Cerebellar nuclear complex (tissue), 1 donor: ENCODE measurements at places on chromosomes 11 and 22.

GRCh38 chr11:59191890-59192289 lies 20.0 kb downstream of the DTX4 start:
- DNase-seq: no peak

DNA sequence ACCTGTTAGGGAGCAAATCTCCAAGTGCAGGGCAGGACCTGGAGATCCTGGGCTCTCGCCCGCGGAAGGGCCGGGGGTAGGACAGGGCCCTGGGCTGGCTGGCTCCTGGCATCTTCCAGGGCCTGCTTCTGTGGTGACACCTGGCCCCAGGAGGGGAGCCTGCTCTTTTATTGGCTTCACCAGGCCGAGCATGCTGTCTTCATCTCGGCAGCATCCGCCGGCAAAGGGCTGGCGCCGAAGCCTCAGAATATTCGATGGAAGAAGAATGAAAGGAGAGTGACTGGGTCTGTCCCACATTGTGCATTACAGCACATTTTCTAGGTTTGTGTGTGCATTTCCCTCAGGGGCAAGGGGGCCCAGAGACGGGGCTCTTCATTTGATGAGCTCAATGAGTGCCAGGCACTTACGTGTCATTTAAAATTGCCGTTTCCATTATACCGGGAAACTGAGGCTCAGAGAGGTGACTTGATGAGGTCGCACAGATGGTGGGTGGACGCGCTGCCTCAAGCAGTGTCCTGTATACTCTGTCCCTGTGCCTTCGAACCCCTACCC lies 70.0 kb downstream of the RBX1 start:
- no peak for DNase-seq

- no peak for DNase-seq
Observed at GRCh38 chr11:107282195-107282594, 175.4 kb downstream of the CWF19L2 start.

DNA sequence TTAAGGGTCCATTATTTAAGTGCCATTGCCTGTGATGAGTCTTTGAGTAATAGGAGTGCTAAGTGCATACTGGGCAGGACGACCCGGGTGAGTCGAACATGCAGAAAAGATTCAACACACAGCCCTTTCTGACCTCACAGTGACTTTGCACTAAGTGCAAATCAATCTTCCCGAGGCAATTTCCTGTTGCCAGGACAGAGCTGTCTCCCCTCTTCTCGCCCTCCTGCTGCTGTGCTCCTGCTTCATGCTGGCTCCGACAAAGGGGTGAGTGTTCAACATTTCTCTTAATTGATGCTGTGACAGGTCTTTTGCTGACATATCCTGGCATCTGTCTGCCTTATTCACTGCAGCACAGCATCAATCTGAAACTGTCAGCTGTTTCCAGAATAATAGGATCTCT lies 42.0 kb downstream of the MCHR1 start:
- no peak for DNase-seq

- DNase-seq: no peak
Observed at GRCh38 chr22:39188809-39189208, 36.3 kb upstream of the CBX7 start.

DNA sequence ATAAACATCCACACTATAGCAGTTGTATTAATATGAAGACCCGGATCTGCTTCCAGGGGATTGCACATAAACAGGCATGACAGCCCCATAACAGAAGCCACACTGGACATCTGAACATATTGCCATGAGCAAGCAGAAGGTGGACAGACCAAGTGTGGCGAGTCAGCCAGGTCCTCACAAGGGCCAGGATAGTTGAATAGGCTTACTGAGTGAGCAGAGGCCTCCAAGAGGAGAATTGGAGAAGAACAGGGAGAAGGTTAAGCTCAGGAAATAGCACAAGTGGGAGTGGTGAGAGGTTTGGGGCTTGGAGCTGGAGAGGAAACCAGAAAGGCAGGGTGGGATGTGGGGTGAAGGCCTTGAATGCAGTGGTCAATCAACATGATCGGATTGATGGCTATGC lies 10.8 kb downstream of the SLC35C1 start:
- no peak for DNase-seq

DNA sequence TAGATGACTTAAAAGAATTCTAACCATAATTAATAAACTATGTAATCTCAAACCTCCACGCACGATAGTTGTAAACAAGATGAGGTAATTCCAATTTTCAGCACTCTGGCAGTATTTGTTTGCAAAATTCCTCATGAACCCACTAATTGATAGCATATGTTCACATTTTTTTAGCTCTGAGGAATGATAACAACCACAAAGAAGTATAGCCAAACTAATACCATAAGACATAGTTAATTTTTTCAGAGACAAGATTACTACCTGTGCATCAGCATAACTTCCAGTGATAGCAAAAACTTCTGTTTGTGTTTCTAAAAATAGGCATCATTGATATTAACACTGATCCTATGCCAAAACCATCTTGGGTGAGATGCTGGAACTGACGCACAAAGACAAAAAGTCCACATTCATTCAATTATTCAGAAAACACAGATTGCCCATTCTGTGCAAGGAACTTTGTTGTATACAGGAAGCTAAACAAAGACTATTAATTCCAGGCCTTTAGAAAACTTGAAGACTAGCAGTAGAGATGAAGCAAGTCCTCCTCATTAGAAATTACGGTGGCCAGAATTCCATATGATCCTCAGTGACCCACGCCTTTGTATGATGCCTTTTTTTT lies 57.7 kb downstream of the PDGFD start:
- DNase-seq: no peak

GRCh38 chr22:27596133-27596870 lies 205.3 kb downstream of the MN1 start:
- DNase-seq: no peak

- no peak for DNase-seq
Observed at GRCh38 chr11:30893318-30893717, 307.2 kb upstream of the MPPED2 start.

DNA sequence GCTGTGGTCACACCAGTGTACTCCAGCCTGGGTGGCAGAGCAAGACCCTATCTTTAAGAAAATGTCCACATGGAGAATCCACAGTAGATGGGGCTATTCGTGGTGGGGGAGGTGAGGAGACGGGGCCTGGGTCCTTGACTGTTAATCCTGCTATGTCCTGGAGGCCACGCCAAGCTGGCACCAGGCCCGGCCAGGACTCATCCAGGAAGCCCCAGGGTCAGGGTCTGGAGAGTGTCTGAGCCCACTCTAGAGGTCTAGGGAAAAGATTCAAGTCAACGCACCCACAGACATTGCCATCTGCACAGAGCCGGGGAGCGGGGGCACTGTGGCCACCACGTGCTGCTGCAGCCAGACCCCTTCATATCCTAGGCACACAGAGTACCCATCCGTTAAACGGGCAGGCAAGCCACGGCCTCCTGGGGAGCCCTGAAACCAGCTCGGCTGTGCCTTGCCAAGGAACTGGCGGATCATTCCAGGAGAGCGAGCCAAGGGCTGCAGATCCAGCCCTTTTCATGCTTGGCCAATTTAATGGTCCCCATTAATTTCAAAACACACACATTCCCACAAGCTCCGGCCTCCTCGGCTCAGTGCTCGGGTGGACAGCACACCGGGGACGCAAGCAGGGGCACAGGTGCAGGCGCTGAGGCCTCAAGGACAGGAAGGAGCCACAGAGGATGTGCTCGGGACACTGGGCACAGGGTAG lies 24.7 kb downstream of the MACROD1 start:
- peak; percentile 88 for DNase-seq

GRCh38 chr11:38547462-38547861 lies 1949.4 kb upstream of the RAG2 start:
- no peak for DNase-seq

- DNase-seq: no peak
Observed at GRCh38 chr22:48103126-48103875, 1340.9 kb downstream of the TBC1D22A start.

DNA sequence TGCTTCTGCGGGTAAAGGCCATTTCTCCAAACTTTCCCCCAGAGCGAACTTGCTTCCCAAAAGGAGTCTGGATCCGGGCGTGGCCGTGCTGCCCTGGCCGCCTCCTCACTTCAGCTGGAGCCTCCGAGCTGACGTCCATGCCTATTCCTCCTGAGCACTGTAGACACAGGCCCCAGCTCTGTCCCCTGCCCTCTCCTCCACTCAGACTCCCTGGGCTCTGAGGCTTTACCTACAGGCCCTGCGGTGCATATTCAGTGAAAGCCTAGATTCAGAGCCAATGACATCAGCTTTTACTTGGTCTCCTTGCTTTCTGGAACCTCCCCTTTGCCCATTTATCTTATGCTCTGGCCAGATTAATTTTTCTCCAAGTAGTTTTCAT lies 9.7 kb downstream of the LRP5 start:
- DNase-seq: no peak

DNA sequence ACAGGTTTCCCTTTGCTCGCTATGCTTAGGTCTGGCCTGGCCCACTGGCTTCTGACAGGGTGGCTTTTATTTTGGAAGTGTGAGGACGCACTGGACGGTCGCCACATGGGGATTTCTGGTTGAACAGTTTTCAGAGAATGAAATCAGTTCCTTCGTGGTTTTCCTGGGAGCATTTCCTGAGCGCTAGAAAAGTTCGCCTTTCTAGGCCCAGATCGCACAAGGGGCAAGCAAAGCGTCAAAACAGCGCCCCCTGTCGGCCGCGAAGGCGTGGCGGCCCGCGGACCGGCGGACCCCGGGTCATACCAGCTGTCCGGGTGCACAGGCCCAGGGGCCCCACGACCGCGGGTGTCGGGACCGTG lies 12.7 kb upstream of the CYP2R1 start:
- no peak for DNase-seq

GRCh38 chr11:24324211-24324610 lies 172.6 kb upstream of the LUZP2 start:
- no peak for DNase-seq

DNA sequence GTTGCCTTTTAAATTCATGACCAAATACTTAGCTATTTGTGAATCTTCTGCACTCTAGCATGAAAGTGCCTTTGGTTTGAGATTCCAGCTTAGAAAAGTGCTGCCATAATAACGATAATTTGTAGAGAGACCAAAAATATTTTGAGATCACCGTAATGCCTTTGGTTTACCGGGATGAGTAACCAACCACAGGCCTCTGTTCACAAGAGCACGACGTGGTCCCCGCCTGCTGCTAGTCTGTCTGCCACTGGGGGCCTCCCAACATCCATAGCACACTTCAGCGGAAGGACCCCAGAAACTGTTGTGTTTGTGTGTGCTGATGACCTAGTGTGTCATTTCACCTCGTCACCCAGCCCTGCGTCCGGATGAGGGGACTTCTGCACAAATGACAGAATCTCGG lies 67.0 kb upstream of the RASSF10 start:
- no peak for DNase-seq

- DNase-seq: no peak
Observed at GRCh38 chr11:84480131-84480530, 1147.0 kb downstream of the DLG2 start.

DNA sequence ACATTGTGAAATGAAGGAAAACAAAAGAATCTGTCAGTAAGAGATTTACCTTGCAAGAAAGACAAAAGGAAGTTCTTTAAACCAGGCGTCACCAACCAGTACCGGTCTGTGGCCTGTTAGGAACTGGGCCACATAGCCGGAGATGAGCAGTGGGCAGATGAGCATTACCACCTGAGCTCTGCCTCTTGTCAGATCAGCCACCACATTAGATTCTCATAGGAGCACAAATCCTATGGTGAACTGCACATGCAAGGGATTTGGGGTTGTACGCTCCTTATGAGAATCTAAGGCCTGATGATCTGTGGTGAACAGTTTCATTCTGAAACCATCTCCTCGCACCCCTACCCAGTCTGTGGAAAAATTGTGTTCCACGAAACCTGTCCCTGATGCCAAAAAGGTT lies 108.2 kb downstream of the CYP2R1 start:
- no peak for DNase-seq

GRCh38 chr11:117302228-117302627 lies 11.1 kb downstream of the BACE1-AS start:
- no peak for DNase-seq

GRCh38 chr22:41564563-41564962 lies 3.8 kb downstream of the CSDC2 start:
- no peak for DNase-seq

- DNase-seq: no peak
Observed at GRCh38 chr11:31881825-31882224, 70.7 kb upstream of the PAX6 start.

DNA sequence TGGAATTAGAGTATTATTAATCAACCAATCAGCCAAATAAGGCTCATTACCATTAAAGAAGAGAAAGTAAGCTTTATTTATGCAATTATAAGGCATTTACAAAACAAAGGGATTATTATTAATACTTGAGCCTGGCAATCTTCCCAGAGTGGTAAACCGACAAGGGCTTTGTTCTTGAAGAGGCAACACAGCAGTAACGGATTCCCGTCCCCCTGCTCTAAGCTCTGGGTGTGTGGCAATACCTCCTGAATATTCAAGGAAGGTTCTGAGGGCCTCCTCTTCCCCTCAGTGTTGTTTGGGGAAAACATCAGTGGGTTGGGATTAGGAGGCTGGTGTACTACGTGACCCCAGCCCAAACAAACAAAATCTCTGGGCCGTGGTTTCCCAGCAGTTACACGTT lies 176.5 kb downstream of the TENM4 start:
- DNase-seq: no peak
